ENCODE measurements at places on chromosomes 13 and 19. TPM values are rescaled to one million over a fixed set of nuclear protein-coding genes. Genes with fewer than 3 reads are reported as not detected.

Gene MYO1F
- total RNA-seq: 14.3 TPM

Gene NOVA2
- not detected for total RNA-seq

Gene CERS1
- not detected for total RNA-seq

Gene NBEA
- 0.61 TPM for total RNA-seq

Gene BRME1
- 6.3 TPM for total RNA-seq

Gene TMEM145
- total RNA-seq: not detected

Gene BABAM1
- 54.5 TPM for total RNA-seq

Gene C13orf42
- total RNA-seq: not detected

All from esophagus squamous epithelium (tissue), 5 donors.